NCI-H2029 treated with DMSO at 0.1 percent for 48 hours (cell line): ENCODE measurements at places on chromosomes 5 and 9.

DNA sequence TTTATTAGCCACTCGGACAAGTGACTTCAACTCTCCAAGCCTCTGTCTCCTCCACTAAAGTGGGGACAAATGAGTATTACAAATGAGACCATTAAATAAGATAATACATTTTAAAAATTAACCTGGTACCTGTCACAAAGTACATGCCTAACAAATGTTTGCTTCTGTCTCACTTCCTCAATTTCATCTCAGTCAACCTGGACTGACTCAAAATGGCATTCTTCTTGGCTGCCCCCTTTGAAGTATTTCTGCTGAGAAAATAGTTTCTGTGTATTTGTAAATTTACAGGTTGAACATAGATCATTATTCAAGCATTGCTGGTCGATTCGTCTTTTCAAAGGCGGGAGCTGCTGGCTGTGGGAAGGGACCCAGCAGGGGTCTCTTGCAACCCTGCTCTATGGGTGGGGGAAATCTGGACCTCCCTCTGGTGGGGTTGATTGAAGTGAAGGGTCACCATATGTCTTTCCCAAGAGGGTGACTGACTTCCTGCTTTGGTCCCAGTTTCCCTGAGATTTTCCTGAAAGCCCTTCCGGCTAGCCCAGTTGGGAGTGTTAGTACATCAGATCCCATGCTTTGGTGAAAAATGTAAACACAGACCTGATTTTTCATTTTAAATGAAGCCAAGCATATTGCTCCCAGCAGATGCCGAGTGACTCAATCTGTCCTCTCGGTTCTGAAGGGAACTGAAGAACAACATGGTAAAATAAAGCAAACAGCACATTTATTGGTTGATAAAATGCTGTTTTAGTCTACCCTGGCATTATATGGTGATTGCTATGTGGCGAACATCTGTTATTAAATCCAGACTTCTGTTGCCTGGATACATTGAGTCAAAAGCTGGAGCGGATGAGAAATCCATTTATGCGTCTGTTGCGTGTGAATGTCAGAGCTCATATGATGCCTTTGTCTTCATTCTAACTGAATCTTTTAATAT is 73.0 kb downstream of the KCNIP1 start:
- no peak for DNase-seq

DNA sequence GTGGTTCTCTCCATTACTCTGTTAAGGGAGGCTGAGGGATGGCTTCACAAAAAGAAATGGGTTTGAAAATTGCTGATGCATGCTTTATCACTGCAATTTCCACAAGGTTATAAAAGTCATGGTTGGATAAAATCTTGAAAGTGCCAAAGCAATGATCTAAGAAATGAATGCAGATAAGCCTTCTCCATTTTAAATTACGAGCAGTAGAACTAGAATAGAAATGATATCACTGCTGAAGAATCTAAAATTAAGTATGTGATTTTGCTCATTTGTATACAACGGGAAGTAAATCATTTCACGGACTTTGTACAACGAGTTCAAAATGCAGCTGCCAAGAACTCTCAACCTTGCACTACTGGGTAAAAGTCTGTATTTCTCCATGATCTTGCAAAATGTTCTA is 299.0 kb downstream of the PRELID2 start:
- DNase-seq: no peak

DNA sequence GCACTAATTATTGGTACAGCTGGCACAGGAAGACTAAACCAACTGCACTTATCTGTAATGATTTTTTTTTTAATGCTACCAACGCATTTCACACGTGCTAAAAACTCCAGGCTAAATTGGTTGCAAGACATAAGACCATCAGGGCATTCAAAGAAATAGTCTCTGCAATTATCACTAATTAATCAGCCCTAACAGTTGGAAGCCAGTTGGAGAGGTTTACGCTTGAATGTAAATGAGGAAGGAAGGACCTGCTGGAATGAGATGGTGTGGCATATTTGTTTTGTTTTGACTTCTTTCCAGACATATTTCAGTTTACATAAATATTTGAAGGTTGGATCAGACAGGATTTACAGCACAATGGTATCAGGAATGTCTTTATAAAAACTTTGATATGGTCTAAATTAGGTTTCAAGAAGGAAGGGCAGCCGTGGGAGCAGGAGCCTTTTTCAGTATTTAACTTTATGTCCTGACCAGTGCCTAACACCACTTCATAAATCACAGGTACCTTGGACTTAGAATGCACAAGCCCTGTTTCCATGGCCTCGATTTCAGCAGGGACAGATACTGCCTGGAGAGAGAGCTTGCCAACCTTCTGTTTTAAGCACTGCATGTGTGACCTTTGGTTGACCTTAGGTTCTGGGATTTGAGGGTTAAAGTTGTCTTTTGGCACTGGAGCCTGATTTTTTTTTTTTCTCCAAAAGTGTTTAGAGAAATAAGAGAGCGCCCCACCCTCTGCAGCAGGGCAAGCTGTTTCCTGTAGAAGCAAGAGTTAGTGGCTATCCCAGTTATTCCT is 199.8 kb upstream of the MAP3K1 start:
- DNase-seq: no peak

- no peak for DNase-seq
Observed at GRCh38 chr5:120794121-120794520, 330.0 kb downstream of the PRR16 start.

DNA sequence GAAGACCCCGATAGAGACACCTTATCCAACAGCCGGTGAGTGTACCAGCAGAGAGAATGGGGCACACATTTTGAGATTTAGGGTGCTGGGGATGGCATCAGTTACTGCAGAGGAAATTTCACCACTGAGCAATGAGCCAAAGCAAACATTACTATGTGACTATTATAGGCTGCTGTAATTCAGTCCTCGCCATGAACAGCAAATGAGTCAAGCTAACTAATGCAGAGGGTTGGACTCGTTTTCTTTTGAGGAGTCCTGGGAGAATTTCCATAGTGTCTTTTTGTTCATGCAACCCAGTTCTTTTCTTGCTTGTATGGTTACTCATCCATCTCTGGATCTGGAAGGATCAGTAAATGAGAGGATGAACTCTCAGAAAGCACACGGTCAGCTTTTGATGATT is 323.8 kb downstream of the PSAT1 start:
- DNase-seq: no peak
